ENCODE measurements at places on chromosomes 11 and 22.

DNA sequence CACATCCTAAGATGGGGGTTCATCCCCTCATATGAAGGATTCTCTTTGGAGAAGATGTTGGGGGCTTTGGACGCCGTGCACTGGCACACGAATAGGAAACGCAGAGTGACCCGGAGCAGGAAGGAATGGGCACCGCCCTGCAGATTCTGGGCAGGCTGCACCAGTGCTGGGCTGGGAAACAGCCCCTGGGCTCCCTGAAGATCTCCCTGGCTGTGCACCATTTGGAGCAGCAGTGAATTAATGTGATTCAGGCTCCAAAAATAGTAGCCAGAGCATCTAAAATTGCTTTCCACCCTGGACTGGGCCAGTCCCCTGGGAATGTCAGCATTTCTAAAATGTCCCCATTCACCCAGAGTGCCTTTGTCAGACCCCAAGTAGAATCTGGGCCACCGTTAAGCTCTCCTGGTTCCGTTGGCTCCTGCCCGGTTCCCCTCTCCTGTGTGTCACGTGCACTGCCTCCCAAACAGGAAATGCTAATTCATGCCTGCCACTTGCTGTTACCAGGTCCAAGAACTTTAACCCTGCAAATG lies 18.6 kb downstream of the IRAG1 start:
- DNase-seq: no peak

GRCh38 chr22:48574776-48575617 lies 1252.7 kb downstream of the BRD1 start:
- DNase-seq: no peak

DNA sequence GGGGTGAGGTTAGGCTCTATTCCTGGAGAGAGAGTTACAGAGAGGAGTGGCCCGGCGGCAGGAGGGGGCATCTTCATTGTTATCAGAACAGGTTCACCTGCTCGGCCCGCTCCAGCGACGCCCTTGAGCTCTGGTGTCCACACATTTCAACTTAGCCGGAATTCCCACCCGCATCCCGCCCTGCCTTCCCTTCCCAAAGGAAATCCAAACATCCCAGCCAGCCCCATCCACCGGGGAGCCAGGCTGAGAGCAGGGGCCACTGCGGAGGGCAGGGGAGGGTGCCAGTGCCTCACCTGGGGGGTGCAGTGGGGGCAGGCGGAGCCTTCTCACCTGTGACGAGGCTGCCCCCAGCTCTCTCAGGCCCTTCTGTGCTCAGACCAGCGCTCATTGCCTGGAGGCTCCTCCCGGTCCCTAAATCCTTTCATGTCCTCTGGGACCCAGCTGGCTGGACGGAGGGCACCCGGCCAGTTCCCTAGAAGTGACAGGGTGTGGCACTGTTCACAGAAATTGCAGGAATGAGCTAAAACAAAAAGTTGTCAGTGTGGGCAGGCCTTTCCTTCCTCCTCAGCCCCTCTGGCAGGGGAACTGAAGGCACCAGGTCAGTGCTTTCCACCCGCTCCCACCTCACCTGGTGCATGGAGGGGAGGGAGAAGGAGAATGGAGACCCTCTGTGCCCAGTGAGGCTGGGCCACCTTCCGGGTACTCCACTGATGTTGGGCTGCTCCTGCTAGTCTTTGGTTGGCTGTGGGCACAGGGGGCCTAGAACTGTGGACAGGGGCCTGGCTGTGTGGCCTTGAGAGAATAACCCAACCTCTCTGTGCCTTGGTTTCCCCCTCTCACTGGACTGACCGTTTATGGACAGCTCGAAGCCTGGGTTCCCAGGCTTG lies 2.2 kb upstream of the MRGPRG start:
- no peak for DNase-seq

- no peak for DNase-seq
Measured at GRCh38 chr11:70303070-70303469, 32.6 kb downstream of the PPFIA1 start.

GRCh38 chr22:38694940-38695339 lies 5.8 kb downstream of the JOSD1 start:
- DNase-seq: no peak

GRCh38 chr22:28442711-28443525 lies 236.7 kb downstream of the TTC28 start:
- no peak for DNase-seq

DNA sequence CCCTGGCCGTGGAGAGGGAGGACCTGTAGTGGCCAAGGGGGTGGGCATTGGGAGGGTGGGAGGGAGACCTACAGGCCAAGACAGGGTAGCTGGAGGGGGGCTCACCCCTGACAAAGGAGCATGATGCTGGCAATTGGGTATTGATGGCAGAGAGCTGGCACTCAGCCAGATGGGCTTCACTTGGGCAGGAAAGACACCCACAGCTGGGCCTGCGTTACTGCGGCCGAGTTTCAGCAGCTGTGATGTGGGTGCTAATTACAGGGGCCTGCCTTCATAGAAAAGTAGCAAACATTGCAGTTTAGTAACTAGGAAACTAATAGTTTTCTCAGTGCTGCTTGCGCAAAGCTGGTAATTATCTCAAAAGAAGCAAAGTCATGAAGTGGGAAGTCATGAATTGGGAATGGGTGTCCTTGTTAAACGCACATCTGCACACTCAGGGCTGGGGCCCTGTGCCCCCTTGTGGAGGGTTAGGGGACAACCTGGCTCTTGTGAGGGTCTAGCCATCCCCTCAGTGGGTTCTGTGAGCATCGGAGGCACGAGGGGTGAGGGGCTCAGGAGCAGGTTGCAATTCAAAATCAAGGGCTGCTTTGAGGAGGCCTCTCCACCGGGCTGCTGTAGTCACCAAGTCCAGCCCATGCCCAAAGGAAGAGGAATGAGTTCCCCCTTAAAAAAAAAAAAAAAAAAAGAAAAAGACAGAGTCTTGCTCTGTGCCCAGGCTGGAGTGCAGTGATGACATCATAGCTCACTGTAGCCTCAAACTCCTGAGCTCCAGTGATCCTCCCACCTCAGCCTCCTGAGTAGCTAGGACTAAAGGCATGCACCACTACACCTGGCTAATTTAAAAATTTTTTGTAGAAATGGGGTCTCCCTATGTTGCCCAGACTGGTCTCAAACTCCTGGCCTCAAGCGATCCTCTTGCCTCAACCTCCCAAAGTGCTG lies 24.4 kb upstream of the TXNRD2 start:
- DNase-seq: no peak

DNA sequence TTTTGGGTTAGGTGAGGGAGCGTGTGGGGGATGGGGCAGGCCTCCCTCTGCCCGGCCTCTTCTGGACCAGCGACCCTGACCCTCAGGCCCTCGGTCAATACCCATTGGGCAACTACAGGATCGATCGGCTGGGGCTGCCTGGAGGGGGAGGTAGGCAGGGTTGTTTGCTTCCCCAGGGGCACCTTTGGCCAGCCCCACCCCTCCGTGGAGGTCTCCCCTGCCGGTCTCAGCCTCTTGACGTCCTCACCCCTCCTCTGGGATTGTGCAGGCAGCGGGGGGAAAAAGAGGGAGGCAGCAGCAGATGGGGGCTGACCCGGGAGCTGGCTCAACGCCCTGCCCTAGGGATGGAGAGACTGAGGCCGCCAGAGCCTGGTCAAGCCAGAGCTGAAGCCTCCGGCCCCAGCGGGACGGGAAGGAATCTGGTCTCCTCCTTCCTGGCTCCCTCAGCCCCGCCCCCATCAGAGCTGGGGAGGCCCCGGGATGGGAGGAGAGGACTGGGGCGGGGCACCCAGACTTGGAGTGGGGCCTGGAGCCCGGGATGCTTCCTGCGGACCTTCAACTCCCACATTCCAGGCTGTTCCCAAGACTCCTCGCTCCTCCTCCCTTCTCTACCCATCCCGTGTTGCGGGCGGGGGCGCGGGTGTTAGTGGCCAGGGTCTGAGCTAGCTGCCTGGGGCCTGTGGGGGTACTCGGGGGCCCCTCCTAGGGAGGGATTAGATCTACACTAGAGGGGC lies 14.4 kb upstream of the CDC42EP1 start:
- no peak for DNase-seq

DNA sequence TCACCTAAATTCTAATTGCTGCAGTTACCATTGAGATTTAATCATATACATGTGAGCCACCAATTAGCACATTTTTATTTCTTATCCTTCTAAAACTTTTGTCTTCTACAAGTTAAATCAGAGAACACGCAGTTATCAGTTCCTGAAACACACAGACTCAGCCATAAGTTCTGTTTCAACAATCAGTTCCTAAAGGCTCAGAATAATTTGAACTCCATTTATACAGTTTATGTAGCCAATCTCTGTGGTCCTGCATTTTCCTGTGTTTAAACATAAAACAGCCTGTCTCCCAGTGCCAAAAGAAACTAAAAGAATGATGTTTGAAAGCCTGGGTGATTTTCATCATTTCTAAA lies 2.9 kb downstream of the PLAAT3 start:
- no peak for DNase-seq

- no peak for DNase-seq
Measured at GRCh38 chr11:73463359-73463758, 87.2 kb downstream of the RELT start.

- DNase-seq: peak; percentile 41
Measured at GRCh38 chr11:12331239-12331874, 46.0 kb upstream of the PARVA start.

GRCh38 chr11:120613264-120614226 lies 102.0 kb downstream of the GRIK4 start:
- no peak for DNase-seq

GRCh38 chr11:64206457-64207255 lies at the start of gene FERMT3:
TSS of gene FERMT3 (plus strand) at chr11:64206721. CDS start at chr11:64207365, 644 bp downstream.
- peak; percentile 63 for DNase-seq

DNA sequence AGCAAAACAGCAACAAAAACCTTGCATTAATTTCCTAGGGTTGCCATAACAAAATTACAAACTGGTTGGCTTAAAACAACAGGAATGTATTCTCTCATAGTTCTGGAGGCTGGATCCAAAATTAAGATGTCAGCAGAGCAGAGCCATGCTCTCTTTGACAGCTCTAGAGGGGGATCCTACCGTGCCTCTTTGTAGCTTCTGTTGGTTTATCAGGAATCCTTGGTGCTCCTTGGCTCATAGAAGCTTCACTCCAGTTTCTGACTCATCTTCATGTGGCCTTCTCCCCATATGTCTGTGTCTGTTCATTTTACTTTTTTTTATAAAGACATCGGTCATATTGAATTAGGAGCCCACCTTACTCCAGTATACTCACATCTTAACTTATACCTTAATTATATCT lies 90.5 kb upstream of the POU2AF2 start:
- DNase-seq: no peak

- DNase-seq: no peak
Measured at GRCh38 chr11:61840371-61840770, 12.3 kb downstream of the FADS2 start.

DNA sequence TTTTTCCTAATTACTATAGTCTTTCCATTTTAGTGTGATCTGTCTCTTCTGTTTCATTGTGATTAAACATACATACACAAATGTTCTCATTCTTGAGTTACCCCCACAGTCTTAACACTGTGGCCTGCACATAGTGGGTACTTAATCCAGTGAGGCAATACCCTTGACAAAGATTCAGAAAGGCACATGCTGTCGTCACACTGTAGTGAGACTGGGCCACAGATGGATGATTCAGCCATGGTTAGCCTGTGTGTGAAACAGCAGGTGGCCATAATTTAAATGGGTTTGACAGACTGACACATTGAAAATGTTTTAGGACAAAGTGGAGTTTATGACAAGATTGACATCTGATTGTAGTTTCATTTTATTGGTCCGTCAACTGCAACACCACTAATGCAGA lies 313.1 kb downstream of the C11orf87 start:
- DNase-seq: no peak

- no peak for DNase-seq
Measured at GRCh38 chr22:50610581-50610980, 10.0 kb downstream of the MAPK8IP2 start.

DNA sequence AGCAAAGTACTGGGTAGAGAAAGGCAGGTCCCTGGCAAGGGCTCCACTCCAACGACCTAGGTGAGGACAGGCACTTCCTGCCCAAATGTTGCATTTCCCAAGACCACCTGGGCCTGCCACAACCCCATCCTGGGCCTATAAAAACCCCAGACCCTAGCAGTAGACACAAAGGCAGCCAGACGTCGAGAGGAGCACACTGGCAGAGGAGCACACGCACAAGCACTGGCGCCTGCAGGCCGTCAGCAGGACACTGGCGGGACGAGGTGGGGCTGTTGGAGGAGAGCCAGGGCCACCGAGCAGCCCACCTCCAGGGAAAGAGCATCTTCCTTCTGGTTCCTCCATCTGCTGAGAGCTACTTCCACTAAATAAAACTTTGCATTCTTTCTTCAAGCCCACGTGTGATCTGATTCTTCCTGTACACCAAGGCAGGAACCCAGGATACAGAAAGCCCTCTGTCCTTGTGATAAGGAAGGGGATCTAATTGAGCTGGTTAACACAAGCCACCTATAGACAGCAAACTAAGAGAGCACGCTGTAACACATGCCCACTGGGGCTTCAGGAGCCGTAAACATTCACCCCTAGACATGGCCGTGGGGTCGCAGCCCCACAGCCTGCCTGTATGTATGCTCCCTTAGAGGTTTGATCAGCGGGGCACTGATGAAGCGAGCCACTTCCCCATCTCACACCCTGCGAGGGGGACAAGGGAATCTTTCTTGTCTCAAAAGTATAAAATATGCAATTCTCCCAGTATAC lies 89.7 kb upstream of the MTMR2 start:
- DNase-seq: no peak
